ENCODE measurements at places on chromosomes 1 and 21.
A peak's percentile ranks its signal among the peaks of the same experiment; 100 is the strongest.

DNA sequence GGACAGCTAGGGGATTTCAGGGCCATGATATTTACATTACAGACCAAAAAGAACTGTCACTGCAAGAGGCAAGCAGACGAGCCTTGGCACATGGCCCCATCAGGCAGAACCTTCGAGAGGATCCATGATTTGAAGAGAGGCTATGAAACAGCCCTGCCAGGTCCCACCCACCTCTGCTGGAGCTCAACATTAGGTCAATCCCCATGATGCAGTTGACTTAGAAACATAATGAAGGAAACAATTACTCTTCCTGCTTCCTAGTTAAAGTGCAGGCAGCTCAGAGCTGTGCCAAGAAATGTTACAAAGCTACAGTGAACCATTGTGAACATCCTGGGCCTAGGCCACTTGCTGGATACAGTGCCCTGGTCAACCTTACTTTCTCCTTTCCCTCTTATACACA is 41.7 kb upstream of the PTCH2 start:
- DNase-seq = no peak

- peak; percentile 71 for DNase-seq
Measured at GRCh38 chr1:247415423-247416361, at the start of gene NLRP3. TSS of gene NLRP3 (plus strand) at chr1:247416173. CDS start at chr1:247418801, 2,628 bp downstream.

DNA sequence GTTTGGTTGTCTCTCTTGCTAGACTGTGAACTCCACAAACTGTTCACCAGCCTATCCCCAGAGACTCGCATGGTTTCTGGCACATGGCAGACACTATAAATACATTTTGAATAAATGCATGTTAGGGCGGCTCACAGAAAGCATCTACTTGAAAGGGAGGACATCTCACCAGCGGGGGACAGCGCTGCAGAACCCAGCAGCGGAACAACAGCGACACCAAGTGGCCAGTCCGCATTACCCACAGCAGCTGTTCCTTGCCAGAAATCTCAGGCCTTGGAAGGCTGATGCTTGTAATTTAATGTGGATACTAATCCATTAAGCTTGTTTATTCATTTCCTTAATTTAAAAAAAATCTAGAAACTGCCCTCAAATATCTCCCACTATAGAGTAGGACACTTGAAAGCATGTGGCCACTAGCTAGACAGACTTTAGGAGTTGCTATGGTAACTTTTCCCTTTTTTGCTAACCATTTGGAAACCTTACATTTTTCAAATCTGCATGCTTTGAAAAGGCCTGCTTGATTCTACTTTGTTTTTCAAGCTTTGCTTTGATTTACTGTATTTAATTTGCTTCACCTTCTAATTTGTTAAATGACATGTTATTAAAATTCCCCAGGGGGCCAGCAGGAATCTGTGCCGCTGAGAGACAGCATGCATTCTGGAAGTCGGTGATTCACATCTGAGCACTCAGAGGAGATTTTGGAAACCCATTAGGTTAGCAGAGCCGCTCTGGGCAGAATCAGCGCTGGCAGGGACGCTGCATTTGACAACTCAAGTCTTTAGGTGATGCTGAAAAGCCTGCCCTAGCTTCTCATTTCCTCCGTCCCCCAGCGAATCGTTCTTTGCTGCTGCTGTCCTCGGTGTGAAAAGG is 63.5 kb upstream of the SSX2IP start:
- DNase-seq = peak; percentile 71

- DNase-seq = no peak
Measured at GRCh38 chr21:31045841-31046240, 7.6 kb upstream of the KRTAP19-8 start.

- DNase-seq = no peak
Measured at GRCh38 chr1:74583397-74583796, 71.0 kb upstream of the LRRC53 start.

DNA sequence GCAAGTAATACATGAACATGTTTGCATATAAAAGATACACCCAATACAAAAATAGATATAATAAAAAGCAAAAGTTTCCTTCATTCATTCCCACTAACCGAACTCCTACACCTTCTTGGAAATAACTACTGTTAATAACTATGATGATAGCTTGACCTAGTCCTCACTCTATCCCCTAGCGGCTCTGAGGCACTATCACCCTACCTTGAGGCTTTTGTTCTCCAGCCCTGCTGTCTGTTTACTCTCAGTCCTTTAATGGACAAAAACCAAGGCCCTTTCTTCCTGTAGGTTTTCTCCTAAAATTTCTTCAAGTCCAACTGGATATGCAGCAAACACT is 186.6 kb downstream of the SLC35F3 start:
- no peak for DNase-seq

DNA sequence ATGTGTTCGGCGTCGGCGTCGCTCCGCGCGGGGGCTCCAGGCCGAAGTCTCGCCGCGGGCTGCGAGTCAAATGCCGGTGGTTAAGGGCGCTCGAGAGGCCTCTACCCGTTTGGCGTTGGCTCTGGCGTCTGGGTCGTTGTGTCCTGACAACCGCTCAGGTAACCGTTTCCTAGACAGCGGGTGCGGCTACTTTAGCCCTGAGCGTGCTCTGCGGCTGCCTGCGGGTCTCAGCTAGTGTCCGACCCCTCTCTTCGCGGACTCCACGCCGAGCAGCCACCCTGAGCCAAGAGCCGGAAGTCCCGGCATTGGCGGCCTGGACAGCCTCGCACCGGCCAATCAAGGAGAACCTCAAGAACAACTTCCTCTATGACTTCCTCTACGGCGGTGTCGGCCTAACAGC is 173.4 kb downstream of the SETD4 start:
- DNase-seq = no peak

DNA sequence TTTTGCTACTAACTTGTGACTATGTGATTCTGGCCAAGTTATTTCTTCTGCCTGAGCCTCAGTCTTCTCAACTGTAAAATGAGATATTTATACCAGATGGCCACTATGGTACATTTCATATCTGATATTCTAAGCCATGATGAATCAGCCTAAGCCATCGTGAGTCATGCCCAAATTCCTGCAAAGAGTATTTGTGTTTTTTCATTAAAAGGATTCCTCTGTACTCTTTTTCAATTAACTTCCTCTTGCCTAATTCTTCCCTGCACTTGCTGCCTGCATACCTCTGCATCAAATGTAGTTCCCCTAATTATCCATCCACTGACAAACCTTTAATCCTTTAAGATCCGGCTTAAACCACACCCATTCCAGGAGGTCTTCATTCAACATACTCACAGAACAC is 575.1 kb upstream of the BEND5 start:
- DNase-seq = no peak

DNA sequence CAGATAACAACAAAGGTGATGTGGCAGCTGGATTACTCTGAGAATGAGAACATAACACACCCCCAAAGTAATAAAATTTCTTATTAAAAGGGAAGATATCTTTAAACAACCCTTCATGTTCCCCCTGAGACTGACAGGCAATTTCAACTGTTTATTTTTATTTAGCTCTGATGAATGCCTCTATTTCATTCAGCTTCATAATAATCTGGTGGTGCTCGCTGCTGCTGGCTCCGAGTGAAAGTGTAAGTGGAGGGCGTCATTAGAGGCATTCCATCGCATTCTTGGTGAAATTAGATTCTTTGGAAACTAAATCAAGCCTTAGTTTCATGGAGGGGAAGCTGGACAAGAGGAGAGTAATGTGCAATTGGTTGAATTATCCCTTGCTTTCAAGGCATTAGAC is 128.9 kb downstream of the GRIK1 start:
- DNase-seq = no peak

All from CD4-positive, alpha-beta T cell treated with Interleukin-21 for 1 hour (primary cell).